Gastrocnemius medialis (tissue), 4 donors: ENCODE measurements at places on chromosomes 16 and 17.
A peak's percentile ranks its signal among the peaks of the same experiment; 100 is the strongest.

- no peak for DNase-seq
Measured at GRCh38 chr16:56946767-56947603, 14.8 kb upstream of the CETP start.

DNA sequence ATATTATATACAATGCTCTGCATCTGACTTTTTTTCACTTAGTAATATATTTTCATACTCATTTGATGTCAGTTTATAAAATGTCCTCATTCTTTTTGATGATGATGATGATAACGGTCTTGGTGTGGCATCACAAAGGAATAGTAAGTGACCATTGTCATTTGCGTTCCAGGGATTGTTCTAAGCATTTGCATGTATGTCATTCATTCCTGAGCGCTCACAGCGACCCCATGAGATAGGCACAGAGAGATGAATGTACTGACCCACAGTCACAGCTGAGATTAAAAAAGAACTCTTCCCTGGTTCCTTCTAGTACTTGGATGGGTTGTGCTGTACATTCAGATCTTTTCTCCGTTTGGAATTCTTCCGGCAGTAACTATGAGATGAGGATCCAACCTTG is 21.2 kb upstream of the MSI2 start:
- no peak for DNase-seq

DNA sequence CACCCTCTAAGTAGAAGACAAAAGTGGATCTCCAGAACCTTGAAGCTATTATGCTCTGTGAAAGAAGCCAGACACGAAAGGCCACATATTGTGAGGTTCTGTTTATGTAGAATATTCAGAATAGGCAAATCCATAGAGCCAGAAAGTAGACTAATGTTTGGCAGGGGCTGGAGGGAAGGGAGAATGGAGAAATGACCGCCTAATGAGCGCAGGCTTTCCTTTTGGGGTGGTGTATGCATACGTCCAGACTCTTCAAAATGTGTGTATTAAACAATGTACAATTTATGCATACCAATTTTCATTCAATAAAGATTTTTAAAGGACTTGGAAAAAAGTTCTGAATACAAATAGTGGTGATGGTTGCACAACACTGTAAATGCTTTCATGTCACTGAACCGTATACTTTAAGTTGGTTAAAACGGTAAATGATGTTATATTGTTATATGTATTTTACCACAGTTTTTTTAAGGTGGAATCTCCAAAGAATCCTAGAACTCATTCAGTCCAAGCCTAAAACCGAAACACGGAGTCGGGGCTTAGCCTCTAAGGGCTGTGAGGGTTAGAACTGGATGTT is 397.4 kb downstream of the SOX9 start:
- DNase-seq: no peak

- DNase-seq: no peak
Measured at GRCh38 chr17:71052971-71053370, 883.6 kb downstream of the KCNJ2 start.

DNA sequence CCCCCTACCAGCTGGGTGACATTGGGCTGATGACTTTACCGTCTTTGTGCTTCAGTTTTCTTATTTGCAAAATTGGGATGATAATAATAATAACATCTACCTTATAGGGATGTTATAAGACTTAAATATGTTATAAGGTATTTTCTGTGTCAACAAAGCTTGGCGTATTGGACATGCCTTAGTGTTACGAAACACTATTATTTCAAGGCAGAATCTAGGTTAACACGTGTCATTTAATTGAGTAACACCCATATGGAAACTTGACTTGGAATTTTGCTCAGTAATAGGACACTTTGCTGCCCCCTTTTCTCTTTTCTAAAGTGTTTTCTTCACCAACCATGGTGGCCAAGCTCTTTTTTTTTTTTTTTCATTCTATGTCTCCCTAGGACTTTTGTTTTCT is 294.2 kb upstream of the SALL1 start:
- no peak for DNase-seq

DNA sequence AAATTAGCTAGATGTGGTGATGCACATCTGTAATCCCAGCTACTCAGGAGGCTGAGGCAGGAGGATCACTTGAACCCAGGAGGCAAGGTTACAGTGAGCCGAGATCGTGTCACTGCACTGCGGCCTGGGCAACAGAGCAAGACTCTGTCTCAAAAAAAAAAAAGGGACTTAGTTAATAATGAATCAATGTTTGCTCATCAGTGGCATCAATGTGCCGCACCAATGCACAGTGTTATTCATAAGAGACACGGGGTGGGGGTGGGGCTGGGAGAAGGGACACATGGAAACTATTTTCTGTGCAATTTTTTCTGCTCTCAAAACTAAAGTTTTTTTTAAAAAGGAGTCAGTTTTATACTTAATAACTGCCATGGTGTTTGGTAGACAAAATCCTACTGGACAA is 6.8 kb upstream of the ATP2C2 start:
- DNase-seq: no peak

DNA sequence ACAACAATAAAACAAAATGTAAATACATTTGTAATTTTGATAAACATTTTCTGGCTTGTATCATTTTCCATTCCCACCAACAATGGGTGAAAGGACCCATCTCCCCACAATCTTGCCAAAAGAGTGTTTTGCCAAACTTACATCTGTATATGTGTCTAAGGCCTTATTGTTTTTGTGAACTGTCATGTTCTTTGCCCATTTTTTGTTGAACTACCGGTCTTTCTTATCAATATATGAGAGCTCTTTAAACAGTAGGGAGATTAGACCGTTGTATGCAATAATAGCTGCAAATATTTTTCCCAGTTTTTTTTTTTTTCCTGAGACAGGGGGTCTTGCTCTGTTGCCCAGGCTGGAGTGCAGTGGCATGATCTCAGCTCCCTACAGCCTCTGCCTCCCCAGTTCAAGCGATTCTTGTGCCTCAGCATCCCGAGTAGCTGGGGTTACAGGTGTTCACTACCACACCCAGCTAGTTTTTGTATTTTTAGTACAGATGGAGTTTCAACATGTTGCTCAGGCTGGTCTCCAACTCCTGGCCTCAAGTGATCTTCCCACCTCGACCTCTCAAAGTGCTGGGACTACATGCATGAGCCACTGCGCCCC is 9.6 kb upstream of the STX4 start:
- DNase-seq: no peak

DNA sequence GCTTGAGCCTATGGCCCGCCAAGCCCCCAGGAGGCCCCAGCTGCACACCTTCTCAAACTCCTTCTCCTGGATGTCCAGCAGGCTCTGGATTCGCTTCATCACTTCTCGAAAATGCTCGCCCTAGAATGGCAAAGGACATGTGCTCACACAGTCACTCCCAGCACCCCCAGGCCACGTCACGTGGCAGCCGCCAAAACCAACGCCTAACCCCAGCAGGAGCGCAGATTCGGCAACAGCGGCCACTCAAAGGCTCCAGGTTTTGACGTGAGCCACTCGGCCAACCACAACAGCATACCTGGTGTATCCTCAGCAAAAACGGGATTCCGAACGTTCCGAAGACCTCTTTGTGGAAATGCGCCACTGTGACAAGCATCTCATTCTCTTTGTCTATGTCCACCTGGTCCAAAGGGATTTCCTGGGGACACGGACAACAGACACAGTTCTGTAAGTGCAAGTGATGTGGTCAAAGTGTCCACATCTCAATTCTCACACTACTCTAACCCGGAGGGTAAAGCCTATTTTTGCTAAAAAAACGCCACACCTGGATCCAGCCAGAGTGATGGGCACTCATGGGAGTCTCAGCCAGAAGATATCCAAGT is 12.7 kb downstream of the LITAFD start:
- no peak for DNase-seq

- no peak for DNase-seq
Measured at GRCh38 chr16:88279998-88280397, 102.8 kb upstream of the ZNF469 start.

- peak; percentile 85 for DNase-seq
Measured at GRCh38 chr16:20740901-20741521, 607 bp downstream of the THUMPD1 start.

DNA sequence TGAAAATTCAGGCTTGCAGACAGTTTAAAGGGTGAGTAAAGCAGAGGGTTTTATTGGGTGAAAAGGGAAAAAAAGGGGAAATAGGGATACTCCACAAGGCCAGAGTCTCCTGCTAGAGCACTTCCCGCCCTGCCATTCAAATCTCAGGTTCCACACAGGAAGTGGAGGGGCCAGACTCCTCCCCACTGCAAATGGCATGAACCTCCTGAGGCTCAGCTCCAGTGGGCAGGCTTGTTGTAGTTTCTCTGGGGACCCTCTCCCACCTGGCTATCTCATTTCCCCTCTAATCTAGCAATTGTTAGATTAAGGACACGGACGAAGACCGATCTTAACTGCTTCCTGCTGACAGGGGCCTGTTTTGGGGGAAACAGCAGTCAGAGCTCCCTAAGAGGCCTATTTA is 43.4 kb downstream of the TAOK1 start:
- DNase-seq: no peak

- no peak for DNase-seq
Measured at GRCh38 chr17:72077326-72077960, 43.4 kb upstream of the SOX9 start.

GRCh38 chr16:17939723-17940122 is 396.8 kb downstream of the NPIPA8 start:
- no peak for DNase-seq

GRCh38 chr16:57260294-57260929 is 15.4 kb downstream of the ARL2BP start:
- no peak for DNase-seq

- DNase-seq: no peak
Measured at GRCh38 chr17:49908782-49909714, 59.9 kb upstream of the DLX4 start.

GRCh38 chr17:7834542-7834956 is 532 bp downstream of the KDM6B start:
- peak; percentile 76 for DNase-seq

- DNase-seq: no peak
Measured at GRCh38 chr17:8955021-8955959, 10.2 kb downstream of the PIK3R5 start.

- no peak for DNase-seq
Measured at GRCh38 chr17:81251709-81252301, 12.7 kb downstream of the NDUFAF8 start.

- DNase-seq: no peak
Measured at GRCh38 chr17:35041390-35041789, 22.1 kb downstream of the RFFL start.

GRCh38 chr17:81119223-81120148 is 45.8 kb upstream of the PVALEF start:
- DNase-seq: peak; percentile 13

DNA sequence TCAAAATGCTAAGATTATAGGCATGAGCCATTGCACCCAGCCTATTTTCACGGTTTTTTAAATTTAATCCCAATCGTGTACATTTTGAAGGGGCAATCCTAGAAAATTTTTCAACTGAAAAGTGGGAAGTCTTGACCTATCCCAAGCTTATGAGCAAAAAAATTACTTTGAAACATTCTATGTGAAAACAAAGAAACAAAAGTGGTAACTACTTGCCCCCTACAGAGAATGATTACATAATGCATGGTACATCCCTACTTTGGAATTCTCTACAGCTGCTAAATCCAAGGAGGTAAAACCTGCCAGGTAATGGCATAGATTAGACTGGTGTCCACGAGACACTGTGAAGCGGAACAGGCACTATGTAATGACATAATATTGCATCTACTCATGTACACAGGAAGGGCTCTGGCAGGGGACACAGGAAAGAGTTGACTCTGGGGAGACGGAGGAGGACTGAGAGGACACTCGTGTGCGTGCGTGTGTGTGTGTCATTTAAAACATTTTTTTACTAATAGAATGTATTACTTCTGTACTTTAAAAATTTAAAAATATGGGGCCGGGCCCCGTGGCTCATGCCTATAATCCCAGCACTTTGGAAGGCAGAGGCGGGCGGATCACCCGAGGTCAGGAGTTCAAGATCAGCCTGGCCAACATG is 15.7 kb downstream of the ASGR2 start:
- DNase-seq: no peak

- no peak for DNase-seq
Measured at GRCh38 chr17:67095803-67096202, 51.4 kb downstream of the CACNG1 start.

DNA sequence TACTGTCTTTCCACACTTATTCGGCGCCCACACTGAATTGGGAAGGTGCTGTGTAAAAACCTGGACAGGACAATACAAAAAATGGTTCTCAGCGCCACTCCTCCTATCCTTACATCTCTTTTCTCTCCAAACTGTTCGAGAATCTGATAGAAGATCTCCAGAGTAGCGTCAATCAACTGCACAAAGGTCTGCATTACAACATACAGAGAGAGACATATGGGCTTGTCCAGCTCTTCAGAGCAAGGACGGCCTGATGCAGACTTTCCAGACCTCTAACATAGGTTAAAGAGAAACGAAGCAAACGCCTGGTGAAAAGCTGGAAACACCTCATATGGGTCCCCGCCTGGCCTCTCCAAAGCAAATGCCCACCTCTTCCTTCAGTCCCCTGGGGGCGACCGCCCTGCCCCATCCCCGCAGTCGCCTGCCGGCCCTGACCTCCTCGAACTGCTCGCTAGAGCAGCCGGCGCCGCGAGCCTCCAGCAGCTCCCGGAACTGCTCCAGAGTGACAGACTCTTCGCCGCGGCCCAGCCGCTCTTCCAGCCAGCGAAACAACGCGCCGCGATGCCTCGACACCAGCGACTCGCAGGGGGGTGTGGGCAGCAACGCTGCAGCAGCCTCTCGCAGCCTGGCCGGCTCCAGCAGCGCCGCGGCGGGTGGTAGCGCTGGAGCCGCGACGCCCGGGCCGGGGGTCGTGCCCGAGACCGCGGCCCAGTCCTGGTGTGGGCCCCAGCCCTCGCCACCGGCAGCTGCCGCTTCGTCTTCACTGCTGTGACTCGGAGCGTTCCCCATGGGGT is 526 bp downstream of the ZZEF1 start:
- DNase-seq: no peak

- DNase-seq: no peak
Measured at GRCh38 chr17:48392857-48393256, 37.2 kb downstream of the SKAP1 start.

- no peak for DNase-seq
Measured at GRCh38 chr17:62641951-62642350, 14.5 kb downstream of the MRC2 start.

DNA sequence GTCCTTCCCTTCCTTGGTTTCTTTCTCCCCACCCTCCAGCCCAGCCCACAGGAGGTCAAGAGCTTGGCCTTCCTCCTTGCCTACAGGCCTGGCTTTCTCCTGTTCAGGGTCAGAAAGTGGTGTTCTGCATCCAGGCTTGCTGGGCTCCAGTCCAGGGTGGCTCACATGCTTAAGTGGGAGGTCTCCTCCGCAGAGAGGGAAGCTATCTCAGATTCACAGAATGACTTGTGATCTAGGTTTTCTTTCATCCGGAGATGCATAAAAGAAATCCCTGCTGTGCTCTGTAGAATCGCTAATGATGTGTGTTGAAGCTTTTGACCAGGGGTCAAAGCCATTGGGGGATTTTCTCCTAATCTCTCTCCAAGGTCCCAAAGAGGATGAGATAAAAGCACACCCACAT is 382.3 kb upstream of the EEF2KMT start:
- no peak for DNase-seq

GRCh38 chr17:79239205-79239604 is 164.6 kb downstream of the ENGASE start:
- no peak for DNase-seq

GRCh38 chr16:67149276-67150046 is 1.3 kb downstream of the B3GNT9 start:
- DNase-seq: no peak
